KG1 (cell line): ENCODE measurements at places on chromosomes 5 and 9.

- no peak for DNase-seq
Observed at GRCh38 chr9:29129763-29130162, 1556.5 kb upstream of the C9orf72 start.

- no peak for DNase-seq
Observed at GRCh38 chr9:112080831-112081542, 94.1 kb downstream of the SUSD1 start.

GRCh38 chr5:41858890-41859289 lies 11.3 kb downstream of the OXCT1 start:
- DNase-seq: no peak

GRCh38 chr5:151684690-151685361 lies 1.9 kb downstream of the SPARC start:
- DNase-seq: no peak

- no peak for DNase-seq
Observed at GRCh38 chr9:124366476-124367220, 48.6 kb downstream of the PSMB7 start.

DNA sequence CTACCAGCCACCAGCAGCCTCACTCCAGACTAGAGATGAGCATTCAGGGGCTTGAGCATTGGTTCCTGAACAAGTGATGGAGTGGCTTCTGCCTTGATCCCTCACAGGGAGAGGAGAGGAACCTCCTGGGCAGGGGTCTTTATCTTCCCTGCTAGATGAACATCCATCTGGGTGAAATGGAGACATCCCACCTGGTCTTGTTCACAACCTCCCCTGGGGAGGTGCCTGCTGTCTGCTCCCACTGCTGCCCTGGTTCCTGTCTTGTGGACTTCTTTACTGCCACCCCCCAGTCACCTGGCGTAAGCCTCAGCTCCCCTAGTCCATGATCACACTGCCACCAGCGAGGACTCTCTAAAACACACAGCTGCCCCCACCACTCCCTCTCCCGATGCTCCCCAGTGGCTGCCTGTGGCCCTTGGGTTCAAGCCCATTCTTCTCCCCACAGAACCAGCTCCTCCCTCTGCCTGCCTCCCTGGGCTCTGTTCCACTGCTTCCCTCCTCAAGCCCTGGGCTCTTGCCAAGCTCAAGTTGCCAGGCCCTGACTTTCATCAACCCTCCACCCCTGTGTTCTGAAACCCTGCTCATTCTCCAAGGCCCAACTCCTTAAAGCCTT lies 51.5 kb downstream of the COL15A1 start:
- no peak for DNase-seq

DNA sequence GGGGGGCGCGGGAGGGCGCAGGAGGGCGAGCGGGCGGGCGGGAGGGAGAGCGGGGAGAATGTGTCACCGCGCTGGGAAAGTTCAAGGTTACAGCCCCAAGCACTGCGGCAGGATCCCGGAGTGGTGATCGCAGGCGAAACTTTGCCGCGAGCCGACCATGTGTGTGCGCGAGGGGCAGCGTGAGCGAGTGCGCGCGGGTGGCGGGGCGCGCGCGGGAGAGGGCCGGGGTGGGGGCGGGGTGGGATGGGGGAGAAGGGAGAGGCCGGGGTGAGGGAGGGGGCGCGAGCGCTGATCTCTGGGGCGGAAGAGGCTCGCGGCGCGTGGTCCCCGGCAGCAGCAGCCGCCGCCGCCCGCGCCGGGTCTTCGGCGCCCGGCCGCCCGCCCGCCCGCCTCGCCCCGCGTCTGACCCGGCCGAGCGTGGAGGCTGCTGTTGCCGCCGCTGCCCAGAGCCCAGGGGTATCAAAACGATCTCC lies at the start of gene NFIB:
Gene NFIB, minus strand, starts transcription at position 191 of the 473 bp plus-strand sequence. CDS start 630 bp downstream, outside the sequence.
- no peak for DNase-seq

DNA sequence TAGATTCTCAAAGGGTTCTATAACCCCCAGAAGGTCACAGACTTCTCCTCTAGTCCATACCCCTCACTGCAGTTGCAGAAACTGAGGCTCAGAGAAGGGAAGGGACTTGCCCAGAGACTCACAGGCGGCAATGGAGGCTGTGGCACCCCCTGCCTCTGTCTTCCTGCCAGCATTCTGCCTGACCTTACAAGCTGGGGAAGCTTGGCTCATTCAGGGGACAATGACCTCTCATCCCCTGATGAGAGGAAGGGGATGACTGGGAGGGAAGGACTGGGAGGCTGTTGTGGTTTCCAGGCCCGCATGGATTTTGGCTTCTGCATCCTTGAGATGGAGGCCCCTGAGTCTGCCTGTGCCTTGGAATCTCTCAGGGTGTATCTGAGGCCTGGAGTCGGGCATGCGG lies 897 bp downstream of the NDST1 start:
- no peak for DNase-seq

- DNase-seq: no peak
Observed at GRCh38 chr5:128538000-128538249, at the start of gene FBN2. TSS of gene FBN2 (minus strand) at chr5:128538245. CDS start at chr5:128537603, 642 bp downstream.

GRCh38 chr5:8138884-8139283 lies 269.9 kb downstream of the MTRR start:
- no peak for DNase-seq

DNA sequence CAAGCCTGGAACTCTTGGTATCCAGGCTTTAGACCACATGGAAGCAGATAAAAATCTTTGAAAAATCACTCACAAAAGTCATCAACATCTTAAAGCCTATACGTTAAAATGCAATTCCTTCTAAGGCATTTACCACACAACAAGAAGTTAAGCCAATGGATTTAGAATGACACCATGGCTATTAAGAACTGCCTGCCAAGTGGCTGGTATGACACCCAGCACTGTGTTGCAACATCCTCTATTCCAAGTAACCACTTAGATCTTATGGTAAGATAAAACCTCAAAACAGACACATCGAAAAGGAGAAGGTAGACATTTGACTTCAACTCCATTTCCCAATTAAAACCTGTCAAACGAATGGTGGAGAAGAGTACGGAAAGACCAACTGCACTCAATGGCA lies 344.2 kb upstream of the SLC30A5 start:
- peak; percentile 18 for DNase-seq

DNA sequence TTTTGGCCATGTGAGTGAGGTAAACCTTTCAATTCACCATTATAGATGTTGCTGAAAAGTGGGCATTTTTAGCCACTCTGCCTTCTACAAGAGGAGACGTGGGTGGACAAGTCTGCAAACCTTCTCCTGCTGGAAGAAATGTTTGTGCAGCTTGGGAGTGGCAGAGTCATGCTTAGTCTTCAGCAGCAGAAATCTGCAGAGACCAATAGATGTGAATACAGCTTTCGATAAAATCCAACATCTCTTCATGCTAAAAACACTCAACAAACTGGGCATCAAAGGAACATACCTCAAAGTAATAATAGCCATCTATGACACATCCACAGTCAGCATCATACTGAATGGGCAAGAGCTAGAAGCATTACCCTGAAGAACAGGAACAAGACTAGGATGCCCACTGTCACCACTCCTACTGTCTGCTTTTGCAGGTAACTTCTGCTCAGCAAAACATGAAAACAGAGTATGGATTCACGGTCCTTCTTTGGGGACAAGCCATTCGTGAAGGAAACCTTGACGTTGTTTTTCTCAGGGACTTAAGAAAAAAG lies 91.3 kb downstream of the RALGPS1 start:
- no peak for DNase-seq

DNA sequence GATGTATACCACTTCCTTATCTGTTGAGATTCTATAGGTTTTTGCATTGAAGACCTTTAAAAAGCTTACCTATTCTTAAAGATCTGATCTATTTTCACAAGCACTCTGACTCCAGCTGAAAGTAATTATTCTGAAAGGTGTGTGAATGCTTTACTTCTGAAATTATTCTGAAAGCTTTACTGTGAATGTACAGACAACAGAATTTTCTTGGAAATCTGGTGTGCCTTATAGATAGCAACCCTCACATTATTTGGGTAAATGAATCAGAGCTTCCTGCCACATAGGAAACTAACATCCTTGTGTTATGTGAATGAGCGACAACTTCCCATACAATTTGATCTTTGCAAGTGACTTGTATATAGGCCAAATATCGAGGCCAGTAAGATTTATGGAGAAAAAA lies 6.5 kb downstream of the CDO1 start:
- no peak for DNase-seq

- DNase-seq: no peak
Observed at GRCh38 chr5:110040178-110040577, 350.5 kb downstream of the MAN2A1 start.

DNA sequence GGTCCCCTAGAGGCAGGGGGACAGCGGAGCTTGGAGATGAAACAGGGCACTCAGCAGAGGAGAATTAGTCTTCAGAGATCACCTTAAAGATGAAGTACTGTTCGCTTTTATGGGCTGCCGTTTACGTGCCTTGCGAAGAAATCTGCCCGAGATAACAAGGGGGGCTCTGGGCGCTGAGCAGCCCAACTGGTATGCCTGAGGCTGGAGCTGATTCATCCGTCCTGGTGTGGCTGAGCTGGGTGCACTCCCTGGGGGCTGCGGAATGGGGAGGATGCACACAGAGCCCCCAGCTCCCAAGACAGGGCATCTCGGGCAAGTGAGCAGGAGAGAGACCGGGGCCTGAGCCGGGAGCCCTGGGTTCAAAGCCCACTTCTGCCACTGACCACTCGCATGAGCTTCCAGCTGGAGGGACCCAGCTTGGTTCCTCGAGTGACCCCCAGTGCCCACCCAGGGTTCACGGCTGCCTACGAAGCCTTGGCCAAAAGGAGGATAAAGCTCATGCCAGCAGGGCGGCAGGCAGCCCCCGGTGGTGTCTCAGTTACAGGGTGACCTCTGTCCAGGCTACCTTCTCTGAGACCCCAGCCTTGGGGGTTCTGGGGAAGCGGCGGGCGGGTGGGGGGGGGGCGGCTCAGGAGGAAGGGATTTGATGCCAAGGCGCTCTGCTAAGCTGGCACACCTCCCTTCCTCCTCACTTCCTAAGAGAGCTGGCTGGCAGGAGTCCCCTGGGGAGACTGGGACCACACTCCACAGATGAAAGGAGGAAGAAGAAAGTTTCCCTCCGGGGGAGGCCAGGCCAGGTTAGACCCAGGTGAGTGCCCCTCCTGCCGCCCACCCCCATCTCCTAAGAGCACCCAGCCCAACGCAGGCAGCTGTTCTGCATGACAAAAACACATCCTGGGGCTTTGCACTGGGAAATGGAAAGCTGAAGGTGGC lies 5.7 kb downstream of the FIBCD1 start:
- DNase-seq: no peak

GRCh38 chr9:108859459-108860114 lies 2.5 kb upstream of the ACTL7A start:
- no peak for DNase-seq

DNA sequence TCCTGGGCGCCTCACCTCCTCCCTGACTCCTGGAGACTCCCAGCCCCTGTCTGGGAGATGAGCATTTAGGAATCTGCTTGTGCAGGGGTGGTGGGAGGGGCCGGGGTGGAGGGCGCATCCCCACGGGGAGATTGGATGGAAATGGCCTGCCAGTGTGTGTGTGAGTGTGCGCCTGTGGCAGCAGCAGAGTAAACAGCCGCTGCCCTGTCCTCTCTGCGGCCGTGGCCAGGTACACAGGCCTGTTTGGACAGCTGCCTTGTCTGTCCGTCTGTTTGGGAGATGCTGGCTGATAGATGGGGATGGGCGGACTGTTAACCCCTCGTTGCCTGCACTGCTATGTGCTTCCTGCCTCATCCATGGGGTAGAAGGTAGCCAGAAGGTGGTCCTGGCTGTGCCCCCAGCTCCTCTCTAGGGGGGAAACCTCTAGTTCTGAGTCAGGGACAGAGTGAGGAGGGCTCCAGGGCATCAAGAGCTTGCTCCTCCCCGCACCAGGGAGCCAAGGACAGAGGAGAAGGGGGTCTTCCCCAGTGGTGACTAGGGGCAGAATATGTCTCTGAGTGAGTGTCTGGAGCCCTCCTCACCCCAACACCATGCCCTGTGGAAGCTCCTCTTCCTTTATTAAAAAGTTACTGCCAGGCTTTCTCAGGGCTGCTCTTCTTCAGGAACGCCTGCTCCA lies 60.1 kb downstream of the LMX1B start:
- DNase-seq: no peak

DNA sequence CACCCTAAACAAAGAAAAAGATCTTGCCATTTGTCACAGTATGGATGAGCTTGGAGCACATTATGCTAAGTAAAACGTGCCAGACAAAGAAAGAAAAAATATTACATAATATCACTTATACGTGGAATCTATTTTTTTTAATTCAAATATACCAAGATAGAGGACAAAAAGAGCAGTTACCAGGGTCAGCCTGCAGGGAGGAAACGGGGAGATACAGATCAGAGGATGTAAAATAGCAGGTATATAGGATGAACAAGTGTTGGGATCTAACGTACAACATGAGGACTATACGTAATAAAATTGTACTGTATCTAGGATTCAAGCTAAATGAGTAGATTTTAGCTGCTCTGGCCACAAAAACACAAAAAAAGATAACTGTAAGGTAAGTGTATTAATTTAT lies 247.5 kb downstream of the TMEM161B start:
- DNase-seq: no peak
